Stimulated activated CD8-positive, alpha-beta memory T cell treated with anti-CD3 and anti-CD28 coated beads, Interleukin-7, amount 100 ng/mL, for 4 hours (primary cell): ENCODE measurements at places on chromosomes 5 and 9.

DNA sequence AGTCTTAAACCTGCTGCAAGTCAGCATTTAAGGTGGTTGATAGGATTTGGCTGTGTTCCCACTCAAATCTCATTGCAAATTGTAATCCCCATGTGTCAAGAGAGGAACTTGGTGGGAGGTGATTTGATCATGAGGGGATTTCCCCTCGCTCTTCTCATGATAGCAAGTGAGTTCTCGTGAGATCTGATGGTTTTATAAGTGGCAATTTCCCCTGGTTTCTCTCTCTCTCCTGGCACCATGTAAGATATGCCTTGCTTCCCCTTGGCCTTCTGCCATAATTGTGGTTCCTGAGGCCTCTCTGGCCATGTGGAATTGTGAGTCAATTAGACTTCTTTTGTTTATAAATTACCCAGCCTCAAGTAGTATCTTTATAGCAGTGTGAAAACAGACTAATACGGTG, 84.3 kb upstream of the SMC2 start:
- no peak for DNase-seq

- DNase-seq = no peak
Measured at GRCh38 chr5:141514330-141515133, 25.7 kb downstream of the PCDHGC5 start.

DNA sequence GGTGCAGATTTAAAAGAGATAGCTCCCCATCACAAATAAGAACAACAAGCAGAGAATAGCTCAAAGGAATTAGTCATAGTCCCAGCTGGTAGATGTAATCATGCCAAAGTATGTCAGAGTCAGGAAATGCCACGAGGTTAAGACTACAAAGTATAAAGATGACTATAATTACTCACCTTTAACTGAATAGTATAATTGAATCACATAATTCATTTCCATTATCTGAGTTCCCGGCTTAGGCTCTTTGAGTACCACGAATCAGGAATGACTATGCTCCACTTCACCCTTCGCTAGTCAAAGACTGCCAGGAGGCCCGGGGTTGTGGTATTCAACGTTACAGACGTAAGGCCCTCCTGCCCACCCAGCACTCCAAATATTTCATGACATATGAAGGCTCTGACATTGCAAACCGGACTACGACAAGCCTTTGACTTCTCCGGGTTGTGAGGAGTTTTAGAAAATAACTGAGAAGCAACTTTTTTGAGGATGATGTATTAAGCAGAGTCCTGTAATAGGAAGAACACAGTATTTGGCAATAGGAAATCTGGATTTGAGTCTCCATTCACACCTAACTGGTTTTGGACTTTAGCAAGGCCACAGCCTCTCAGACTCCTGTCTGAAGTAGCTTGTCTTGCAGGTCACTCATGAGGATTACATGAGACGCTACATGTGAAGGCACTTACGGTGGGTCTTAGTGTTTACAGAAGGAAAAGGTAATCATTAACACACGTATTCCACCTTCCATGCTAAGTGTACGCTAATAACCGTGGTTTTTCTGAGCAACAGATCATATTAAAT, 64.6 kb downstream of the ENC1 start:
- DNase-seq = no peak

- no peak for DNase-seq
Measured at GRCh38 chr5:57989378-57989777, 470.5 kb downstream of the PLK2 start.

DNA sequence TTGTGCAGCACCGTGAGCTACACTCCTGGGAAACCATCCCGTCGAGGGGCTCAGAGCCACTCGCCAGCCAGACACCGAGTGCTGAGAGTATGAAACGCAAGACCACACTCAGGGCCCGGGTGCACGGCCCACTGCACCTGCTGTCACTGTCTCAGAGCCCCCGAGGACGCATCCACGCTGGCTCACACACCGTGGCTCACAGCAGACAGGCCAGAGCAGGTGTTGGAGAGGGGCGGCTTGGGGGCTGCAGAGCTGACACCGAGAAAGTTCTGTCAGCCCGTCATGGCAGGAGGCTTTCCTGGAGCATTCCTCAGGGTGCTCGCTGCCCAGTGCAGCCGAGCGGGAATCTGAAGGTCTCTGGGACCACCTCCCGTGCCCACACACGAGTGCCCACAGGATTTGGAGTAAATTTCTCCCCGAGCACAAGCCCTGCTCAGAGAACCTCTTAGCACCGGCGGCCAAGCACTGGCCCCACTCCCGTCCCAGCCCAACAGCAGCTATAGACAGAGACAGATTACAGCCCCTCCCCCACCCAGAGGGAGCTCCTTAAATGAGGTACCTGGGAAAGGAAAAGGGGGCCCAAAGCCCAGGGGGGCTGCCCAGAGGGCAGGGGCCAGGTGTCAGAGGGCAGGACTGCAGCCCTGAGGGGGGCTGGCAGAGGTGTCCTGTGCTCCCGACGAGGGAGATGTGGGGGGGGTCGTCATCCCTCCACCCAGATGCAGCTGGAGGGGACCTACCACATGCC, 56.0 kb upstream of the SARDH start:
- no peak for DNase-seq

DNA sequence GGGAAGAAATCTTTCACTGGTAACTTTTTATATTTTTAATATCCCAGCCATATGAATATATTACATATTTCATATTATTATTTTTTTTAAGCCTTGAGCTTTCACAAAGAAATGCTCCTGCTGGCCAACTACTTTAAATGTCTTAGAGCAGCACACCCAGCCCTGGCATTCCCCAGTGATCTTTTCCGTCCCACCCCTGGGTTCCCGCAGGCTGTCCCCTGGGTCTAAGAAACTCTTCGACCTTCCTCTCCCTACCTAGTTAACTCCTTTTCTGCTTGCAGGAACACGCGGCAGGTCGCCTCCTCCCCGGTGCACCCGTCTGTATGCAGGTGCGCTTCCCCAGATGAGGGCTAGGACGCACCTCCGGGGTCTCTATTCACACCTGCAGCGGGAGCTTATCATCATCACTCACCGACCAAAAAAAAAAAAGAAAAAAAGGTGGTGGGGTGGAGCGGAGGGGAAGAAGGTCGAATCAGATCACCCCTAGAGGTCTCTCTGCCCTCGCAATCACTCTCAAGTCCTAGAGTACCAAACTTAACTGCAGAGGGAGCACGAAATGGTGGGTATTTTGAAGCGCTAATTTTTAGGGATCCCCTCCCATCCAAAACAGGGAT, 696 bp downstream of the ZFP62 start:
- peak; percentile 43 for DNase-seq

DNA sequence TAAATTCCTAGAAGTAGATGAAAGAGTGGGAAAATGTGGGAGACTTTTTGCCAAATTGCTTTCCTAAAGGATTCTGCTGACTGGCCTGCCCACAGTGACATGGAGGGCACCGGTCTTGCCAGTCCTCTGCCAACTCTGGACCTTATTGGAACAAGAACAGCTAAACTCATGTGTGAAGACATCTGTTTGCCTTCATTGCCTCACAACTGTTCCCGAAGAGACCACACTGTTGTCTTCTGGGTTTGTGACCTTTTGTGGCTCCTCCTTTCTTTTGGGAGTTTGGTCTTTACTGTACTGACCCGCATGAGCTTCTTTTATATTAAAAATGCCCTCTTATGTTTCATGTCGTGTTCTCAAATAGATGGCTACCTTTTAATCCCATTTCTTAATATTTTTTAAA, 16.1 kb upstream of the WNK2 start:
- no peak for DNase-seq

DNA sequence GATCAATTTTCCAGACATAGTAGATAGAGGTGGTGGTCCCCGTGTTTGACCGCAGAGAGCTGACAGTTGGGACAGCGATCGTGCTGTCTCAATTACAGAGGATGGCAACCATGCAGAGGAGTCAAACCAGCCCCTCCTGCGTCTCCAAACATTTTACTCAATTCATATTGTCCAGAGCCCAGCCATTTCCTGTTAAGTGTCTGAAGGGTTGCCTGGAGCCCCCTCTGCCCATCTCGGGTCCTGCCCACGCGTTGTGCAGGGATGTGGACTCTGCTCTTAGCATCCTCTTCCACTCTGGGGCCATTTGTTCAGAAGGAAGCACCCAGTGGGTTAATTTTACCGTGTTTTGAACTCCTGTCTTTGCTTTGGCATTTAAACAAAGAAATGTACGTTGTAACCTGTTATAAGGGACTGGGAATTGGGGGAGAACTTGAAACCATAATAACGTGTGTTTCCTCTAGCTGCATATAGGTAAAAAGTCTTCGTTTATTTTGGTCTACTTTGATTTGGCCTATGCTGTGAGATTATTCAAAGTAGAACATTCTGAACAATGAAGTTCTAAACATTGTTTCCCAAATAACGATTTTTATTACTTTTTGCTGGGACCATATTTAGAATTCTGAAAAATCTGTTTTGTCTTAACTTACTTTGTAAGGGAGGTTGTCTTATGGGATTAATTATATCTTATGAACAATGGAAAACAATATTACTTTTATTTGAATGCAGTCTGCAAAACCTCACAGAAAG, 876 bp downstream of the EGFLAM start:
- DNase-seq = no peak

GRCh38 chr5:139147483-139148087, 50.6 kb downstream of the SIL1 start:
- no peak for DNase-seq

- peak; percentile 69 for DNase-seq
Measured at GRCh38 chr9:130172858-130173665, 858 bp downstream of the NCS1 start.
